ENCODE measurements at places on chromosomes 5 and 9.

DNA sequence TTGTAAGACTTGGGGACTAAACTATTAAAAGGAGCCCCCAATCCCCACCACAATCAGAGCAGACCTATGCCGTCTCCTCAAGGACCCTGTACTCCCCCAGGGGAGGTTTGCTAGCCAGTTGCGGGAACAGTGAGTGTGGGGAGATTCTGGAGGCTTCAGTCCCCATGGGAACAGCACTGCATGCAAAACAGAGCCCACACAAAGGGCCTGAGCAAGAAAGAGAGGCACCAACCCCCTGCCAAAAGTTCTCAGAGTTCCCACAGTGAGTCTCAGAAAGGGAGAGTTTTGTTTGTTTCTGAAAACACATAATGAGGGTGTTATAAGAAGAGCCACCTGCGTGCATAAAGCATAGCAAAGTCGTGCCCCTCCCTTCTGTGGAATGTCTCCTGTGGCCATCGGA is 56.6 kb downstream of the CFAP90 start:
- DNase-seq = no peak

- DNase-seq = peak; percentile 38
Measured at GRCh38 chr5:35651002-35651756, 33.5 kb downstream of the SPEF2 start.

DNA sequence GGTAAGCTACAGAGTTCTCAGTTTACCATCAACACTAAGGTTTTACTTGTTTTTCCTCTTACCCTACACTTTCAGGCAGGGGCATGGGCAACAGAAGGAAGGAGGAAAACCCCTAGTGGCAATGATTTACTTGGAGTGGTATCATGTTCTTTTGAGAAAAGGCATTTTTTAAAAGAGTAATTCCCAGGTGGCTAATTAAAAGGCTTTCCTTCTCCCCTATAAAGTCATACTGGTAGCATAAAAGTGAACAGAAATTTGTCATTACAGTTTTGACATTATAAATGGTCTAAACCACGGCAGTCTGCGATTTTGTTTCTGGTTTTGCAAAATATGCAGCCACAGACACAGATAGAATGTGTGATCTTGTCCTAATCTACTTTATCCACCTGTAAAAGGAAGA is 30.9 kb upstream of the OR2K2 start:
- no peak for DNase-seq

GRCh38 chr9:121098567-121099198 is 23.9 kb downstream of the CNTRL start:
- DNase-seq = no peak

GRCh38 chr9:7570107-7570720 is 229.4 kb downstream of the DMAC1 start:
- peak; percentile 31 for DNase-seq

DNA sequence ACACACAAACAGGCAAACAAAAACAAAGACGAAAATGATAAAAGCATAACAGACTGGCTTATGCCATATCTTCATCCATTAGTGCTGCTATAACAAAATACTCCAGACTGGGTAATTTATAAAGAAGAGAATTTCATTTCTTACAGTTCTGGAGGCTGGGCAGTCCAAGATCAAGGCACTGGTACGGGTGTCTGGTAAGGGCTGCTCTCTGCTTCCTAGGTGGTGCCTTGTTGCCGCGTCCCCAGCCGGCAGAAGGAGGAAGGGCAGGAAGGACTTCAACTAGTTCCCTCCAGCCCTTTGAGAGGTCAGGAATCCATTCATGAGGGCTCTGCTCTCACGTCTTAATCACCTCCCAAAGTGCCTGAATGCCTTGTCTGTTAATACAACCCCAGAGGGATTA is 122.6 kb downstream of the BOD1 start:
- no peak for DNase-seq

DNA sequence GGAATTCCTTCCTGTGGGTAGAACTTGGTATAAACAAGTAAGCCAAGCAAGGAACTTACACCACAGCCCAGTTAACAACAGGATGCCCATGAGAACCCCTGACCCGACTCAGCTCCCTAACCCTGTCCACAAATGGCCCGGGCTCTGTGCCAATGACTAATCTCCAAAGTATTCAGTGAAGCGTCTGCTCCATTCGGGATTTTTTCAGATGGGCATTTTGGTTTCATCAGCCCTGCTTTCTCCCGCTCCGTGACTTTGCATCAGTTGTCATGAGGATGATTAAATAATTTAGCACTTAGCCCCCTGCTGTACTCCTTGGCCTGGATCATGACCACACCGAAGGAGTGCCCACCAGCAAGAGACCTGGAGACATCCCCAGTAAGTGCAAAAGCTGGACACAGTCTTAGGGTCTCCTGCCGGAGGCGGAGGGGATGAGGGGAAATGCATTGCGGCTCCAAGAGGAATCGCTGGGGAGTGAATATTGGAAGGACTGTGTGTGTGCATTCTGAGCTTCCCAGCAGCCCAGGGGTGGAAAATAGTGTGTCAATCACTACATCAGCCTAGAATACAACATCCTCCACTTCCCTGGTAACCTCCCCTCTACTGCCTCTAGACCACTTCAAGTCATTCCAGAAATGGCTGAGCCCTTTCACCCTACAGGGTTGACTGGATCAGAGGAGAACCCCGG is 41.4 kb upstream of the DNAH5 start:
- DNase-seq = no peak

GRCh38 chr5:10059980-10060379 is 189.7 kb downstream of the ATPSCKMT start:
- DNase-seq = no peak

- DNase-seq = no peak
Measured at GRCh38 chr5:149605998-149606724, 24.9 kb downstream of the ARHGEF37 start.

GRCh38 chr5:91212714-91213092 is 170.4 kb downstream of the ARRDC3 start:
- no peak for DNase-seq

DNA sequence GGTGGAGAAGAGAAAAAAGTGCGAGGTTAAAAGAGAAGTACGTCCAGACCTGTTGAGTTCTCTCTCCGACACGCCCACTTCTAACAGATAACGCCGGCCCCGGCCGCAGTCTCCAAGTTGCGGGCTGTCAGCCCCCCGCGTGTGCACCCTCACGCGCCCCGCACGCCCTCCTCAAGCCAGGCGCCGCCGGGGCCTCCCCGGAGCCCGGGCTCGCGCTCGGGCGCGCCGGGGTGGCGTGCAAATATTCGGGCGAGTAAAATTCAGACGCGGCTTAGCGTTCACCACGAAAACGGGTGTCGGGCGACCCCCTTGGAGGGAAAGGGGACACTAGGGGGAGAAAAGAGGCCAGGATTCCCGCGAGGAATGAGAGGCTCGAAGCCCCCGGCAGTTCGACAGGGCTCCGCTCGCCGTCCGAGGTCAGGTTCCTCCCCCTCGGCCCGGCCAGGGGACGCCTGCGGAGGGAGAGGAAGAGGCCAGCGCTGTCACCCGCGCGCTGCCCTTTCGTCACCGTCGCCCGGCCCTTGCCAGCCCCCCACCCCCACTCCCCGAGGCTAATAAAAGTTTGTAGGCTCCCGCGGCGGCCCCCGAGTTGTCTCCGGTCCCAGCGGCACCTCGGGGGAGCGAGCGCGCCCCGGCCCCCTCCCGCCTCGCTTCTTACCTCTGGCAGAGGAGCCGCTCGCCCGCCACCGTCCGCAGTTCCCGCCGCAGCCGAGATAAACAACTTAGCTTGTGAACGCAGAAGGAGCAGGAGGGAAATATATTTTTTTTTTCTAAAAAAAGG is 743 bp downstream of the NR3C1 start:
- DNase-seq = peak; percentile 37

GRCh38 chr9:5665059-5665458 is 36.2 kb downstream of the RIC1 start:
- DNase-seq = no peak

GRCh38 chr5:65779643-65780042 is 57.6 kb downstream of the NLN start:
- DNase-seq = no peak

DNA sequence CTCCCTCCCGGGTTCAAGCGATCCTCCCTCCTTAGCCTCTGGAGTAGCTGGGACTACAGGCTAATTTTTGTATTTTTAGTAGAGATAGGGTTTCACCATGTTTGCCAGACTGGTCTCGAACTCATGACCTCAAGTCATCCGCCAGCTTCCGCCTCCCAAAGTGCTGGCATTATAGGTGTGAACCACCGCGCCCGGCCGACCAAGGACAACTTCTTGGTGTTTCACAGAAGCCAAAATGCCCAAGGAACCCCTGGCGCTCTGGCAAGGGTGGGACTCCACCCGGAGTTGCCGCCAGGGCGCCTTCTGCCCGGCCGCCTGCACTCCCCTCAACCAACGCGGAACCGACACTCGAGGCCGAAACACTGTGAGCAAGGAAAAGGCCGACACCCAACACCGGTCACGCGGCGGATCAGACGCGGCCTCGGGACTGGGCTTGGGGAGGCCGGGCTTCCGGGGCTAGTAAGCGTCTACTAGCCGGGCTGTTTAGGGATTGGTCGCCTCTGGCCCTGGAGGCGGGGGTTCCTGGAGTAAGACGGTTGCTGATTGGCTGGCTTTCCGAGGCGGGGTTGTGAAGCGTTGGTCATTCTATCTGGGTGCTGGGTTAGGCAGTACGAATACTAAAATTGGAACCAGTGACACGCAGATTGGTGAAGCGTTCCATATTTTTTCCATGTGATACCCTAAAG is 7.7 kb upstream of the CFAP157 start:
- peak; percentile 81 for DNase-seq

DNA sequence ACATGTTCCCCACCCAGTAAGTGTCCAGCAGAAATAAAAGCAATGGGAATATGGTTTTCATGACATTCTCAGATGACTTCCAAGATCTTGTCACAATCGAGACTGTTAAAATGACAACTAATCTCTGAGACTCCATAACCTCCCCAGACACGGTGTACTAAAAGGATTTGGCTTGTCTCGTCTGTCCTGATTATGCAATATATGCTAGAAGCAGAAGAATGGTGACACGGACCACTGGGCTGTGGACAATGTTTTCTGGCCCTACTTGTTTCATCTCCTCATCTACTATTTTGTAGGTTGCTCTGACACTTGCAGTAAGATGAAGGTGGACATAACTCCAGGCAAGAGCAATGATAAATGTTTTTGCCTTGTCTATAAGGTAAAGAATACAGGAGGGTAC is 56.6 kb downstream of the BNC2 start:
- no peak for DNase-seq

DNA sequence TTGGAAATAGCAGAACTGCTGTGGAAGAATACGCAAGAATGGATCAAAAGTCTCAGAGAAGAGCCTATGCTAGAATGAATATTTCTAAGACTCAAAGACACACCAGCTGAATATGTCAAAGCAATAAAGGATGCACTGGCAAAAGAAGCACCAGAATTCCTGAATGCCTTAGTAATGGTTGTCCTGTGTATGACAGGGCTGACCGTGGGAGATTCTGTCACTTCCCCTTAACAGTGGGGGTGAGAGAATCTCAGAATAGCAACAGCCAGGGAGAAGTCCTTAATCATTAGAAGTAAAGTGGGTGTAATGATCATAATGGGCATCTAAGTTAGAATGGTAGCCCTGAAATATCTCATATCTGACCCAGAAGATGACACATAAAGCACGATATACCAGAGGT is 14.6 kb upstream of the PRR16 start:
- no peak for DNase-seq

DNA sequence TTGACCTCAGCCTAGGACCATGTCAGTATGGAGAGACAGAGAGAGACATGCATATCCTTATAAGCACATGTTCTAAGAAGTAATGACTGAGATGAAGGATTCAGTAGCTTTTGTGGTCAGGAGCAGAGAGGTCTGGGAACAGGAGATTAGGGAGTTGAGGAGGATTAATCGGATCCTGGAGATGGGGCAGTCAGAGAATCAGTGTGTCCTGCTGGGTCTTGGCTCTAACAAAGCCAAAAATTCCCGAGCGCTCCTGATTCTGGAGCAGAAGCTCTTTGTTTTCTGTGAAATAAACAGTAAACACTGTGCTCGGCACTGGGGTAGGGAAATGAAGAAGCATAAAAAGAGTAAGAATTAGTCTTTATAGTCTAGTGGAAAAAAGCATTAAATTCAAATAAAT is 520.0 kb upstream of the CLINT1 start:
- DNase-seq = no peak

- DNase-seq = no peak
Measured at GRCh38 chr5:67827541-67827940, 388.0 kb upstream of the PIK3R1 start.

- DNase-seq = no peak
Measured at GRCh38 chr9:135957431-135957830, 3.7 kb downstream of the UBAC1 start.

DNA sequence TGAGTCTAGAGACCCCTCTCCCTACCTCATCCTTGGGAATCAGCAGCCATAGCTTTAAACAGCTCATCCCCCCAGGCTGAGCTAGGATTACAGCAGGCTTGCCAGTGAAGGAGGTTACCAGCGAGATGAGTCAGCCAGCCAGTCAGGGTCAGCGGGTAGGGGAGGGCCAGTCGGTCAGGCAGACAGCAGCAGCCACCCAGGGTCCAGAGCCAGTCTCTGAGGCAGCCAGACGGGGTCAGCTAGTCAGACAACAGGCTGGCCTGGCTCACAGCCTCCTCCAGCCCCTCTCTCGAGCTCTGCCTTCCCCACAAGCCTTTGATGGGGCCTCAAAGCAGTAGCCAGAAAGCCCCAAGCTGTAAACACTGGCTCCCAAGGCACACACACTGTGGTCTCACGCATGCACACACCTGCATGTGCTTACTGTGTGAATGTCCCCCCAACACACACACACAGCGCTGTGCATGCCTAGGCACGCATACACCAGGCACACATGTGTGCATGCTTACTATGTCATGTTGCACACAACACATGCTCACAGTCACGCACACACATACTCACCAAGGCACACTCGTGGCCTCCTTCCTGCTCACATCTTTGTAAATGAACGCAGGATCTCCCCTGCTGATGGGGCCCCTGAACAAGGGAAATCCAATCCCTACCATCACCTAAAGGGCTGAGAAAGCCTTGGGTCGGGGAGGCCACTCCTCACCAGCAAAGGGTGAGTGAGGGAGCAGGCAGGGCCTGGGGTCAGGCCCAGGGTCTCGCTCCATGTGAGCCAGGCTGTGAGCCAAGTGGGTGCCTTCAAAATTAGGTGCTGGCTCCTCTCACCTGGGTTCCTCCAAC is 28.2 kb upstream of the CPLX2 start:
- no peak for DNase-seq

DNA sequence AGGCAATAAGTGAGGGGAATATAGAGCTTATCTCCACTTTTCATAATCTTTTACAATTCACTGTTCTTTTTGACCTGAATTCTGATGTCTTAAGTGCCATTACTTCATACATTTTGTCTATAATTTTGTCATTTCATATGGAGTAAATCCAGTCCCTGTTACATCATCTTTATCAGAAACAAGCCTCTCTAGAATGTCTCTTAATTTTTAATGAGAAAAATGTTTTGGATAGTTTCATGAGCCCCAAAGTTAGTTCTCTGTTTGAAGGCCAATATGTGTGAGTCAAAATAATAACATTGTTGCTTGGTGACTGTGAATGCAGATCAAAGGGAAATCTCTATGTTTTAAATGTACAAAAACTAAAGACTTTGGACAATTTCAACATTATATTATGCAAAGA is 329.6 kb upstream of the ARRDC3 start:
- DNase-seq = no peak

DNA sequence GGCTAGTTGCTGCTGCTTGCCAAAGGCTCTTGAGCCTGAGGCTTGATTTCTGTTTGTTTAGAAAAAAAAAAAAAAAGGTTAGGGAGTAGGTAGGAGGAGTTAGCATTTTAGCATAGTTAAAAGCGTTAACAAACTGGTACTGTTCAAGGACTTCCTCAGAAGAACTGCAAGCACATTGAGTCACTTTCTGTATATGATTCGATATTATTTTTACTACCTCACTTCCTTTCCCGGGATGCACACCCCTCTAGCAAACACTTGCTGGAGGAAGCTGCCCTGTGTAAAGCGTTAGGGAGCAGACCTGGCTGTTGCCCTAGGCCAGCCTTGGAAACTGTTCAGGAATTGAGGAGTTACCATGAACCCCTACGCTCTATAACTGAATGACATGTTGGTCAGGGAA is 15.7 kb upstream of the CEP120 start:
- no peak for DNase-seq

Data from stimulated activated CD8-positive, alpha-beta memory T cell treated with anti-CD3 and anti-CD28 coated beads, Interleukin-4, amount 100 ng/mL, for 24 hours (primary cell).